Activated CD4-positive, alpha-beta T cell treated with anti-CD3 and anti-CD28 coated beads, Interleukin-2, amount 10 ng/mL, durations not matched to agents 7 days and 5 days (primary cell): ENCODE measurements at places on chromosomes 4 and X. TPM values are rescaled to one million over a fixed set of nuclear protein-coding genes. Genes with fewer than 3 reads are reported as not detected.

MAGEA9B gene
- not detected for total RNA-seq

CTAG1A gene
- not detected for total RNA-seq

VEGFC gene
- not detected for total RNA-seq

CCNG2 gene
- 28.1 TPM for total RNA-seq

ADAMTS3 gene
- total RNA-seq = not detected

SNCA gene
- 4.7 TPM for total RNA-seq

ENPP6 gene
- 0.47 TPM for total RNA-seq

GLRA2 gene
- not detected for total RNA-seq

DUX4 gene
- total RNA-seq = not detected

TMPRSS11A gene
- total RNA-seq = not detected

AFP gene
- total RNA-seq = not detected

PTCHD1 gene
- not detected for total RNA-seq

PRSS12 gene
- not detected for total RNA-seq

SUPT20HL1 gene
- not detected for total RNA-seq

DTHD1 gene
- 0.12 TPM for total RNA-seq

CXCL9 gene
- 0.15 TPM for total RNA-seq

ATP5ME gene
- 183 TPM for total RNA-seq

DNAAF6 gene
- not detected for total RNA-seq

TRO gene
- 0.54 TPM for total RNA-seq

CENPU gene
- total RNA-seq = 73.3 TPM

PCDH19 gene
- total RNA-seq = not detected
